ENCODE measurements at places on chromosomes 1 and 21.

- DNase-seq: no peak
These were observed 441.4 kb downstream of the RPS6KC1 start for GRCh38 chr1:213492161-213493041.

DNA sequence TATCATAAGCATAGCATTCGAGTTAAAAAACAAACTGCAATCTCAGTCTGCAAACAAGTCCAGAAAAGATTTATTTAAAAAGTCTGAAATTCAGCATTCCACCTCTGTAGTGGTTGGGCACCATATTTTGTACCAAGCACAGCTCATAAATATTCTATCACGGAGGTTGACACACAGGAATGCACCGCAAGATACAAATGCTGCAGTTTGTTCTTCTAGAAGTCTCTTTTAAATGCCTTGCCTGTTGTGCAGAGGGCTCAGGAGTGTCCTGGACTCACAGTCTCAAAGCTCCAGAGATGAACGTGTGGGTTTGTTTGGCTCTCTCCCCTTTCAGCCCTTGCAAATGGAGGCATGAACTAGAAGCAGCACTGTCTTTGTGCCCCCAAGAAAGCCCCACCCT lies 212.4 kb upstream of the USP24 start:
- no peak for DNase-seq

DNA sequence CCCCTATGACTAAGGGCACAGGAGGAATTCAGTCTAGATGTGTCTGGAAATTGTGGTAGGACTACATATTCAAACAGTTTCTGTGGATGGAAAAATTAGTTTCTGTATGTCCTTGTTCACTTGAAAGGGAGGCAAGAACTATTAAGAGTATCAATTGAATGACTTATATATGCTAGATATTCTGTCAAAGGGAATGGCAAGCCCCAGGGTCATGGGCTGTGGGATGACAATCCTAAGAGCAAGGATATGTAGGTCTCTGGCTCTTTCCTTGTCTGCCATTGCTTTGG lies 383.5 kb upstream of the B3GALT2 start:
- no peak for DNase-seq

- DNase-seq: no peak
These were observed 82.5 kb upstream of the MAP1LC3C start for GRCh38 chr1:242081446-242081845.

DNA sequence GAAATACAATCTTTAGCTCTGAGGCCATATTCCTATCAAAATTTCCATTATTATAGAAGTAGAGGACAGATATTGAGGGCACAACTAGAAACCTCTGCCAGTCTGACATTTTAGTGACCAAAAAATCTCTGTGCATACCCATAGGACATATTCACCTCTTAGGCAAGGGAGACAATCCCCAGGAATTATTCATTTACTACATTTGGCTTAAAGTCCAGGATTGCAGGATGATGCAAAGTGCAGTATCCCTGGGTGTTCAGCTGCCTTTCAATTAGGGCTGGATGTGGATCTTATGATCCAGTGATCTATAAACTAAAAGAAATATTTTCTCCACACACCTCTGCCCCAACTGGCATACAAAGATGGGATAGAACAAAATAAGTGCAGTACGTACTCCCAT lies 50.9 kb downstream of the PTGS2 start:
- no peak for DNase-seq

DNA sequence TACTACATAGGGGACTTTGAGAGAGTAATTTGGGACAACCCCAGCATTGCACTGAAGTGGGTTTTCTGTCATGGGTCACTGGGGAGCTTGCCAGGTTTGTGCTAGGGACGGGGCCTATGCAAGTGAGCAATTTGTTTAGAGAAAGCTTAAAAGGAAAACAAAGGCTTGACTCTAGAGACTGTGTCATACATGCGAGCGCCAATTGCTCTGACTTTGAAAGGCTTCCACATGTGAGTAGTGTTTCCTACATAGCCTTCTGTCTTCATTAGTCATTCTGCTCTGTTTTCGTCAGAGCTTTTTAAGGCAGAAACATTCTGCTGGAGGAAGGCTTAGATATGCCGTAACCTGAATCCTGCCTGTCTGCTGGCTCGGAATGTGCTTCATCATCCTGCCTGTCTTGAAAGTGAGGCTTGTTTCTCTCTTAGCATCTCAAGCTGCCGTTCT lies 28.4 kb downstream of the TRIM45 start:
- no peak for DNase-seq

GRCh38 chr1:9700340-9700739 lies 48.8 kb downstream of the PIK3CD start:
- DNase-seq: no peak

GRCh38 chr1:77768006-77768405 lies 8.4 kb upstream of the USP33 start:
- no peak for DNase-seq

DNA sequence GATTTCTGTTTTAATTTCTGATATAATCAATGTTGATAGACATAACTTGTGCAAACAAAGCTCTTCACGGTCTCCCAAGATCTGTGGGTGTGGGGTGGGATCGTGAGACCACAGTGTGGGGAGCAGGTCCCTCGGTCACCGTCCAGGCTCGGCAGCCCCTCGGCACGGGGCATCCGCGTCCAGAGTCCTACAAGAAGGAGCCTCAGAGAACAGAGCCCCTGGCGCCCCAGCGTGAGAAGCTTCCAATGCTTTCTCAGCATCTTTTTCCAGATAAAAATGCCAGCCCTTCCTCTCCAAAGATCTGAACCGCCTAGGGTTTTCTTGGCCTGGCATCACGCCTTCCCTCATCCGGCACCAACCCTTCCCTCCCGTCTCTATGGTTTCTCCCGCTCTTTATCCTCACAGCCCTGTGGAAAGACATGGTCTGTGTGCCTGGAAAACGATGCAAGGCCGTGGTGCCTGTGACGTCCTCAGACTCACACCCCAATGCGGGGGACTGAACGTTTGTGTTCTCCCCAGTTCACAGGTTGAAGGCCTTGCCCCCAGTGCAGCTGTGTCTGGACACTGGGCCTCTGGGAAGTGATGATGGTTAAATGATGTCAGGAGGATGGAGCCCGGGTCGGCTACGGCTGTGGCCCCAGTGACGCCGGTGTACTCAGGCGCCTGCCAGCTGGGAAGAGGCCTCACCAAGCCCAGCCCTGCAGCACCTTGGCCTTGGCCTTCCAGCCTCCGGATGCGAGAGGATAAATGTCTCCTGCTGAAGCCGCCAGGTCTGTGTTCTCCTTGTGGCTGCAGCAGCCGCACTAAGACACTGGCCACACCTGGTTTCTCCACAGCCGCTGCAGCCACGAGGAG lies 45.9 kb upstream of the COL6A2 start:
- DNase-seq: no peak

GRCh38 chr21:14405225-14405624 lies 22.3 kb upstream of the HSPA13 start:
- no peak for DNase-seq

- no peak for DNase-seq
These were observed 7.1 kb upstream of the DIRAS3 start for GRCh38 chr1:68057564-68057963.

GRCh38 chr1:109214695-109215623 lies 1.2 kb downstream of the SARS1 start:
- no peak for DNase-seq

DNA sequence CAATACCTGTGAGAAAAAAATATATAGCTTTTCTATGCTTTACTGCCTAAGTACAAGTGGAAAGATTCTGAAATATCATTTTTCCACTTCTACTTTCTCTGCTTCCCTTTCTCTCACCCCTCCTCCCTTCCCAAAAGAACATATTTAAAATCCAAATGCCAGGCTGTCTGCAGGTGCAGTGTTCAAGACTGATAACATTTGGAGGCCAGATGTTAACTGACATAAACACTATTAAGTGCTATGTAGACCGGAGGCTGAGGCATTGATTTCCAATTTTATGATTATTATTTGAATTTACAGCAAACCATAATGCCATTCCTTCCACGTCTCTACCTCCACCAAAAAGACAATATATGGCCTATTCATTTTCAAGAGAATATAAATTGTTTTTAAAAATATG lies 296.9 kb upstream of the SGIP1 start:
- DNase-seq: no peak

DNA sequence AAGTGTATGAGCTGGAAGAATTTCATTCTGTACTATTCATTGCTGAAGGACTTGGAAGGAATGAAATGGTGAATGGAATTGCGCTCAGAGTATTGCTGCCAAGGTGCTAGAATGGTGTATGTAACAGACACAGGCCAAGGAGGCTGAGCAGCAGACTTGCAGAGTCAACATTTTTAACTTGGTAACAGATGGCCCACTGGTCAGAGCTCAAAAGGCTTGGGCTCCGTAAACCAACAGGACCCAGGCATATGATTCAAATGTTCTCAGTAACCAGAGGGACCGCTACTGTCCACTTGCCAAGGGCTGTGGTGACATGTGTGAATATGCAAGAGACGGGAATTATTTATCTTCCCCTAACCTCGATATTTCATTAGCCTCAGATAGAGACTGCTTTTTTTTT lies 28.8 kb upstream of the PTGFRN start:
- DNase-seq: no peak

DNA sequence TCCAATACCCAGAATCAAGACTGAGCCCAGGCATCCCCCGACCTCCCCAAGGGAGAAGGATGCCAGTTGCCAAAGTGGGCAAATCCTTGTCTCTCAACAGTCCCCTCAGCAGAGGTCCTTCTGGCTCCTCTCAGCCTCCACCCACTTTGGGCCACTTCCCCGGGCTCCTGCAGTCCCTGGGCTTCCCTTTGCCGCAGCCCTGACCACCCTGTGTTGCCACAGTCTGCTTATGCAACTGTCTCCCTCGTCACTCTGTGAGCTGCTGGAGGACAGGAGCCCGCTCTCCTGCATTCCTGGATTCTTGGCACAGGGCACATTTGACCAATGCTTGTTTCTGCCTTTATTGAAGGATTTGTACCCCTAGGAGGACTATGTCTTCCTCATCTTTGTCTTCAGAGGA lies 2.9 kb upstream of the LRP8 start:
- DNase-seq: no peak

DNA sequence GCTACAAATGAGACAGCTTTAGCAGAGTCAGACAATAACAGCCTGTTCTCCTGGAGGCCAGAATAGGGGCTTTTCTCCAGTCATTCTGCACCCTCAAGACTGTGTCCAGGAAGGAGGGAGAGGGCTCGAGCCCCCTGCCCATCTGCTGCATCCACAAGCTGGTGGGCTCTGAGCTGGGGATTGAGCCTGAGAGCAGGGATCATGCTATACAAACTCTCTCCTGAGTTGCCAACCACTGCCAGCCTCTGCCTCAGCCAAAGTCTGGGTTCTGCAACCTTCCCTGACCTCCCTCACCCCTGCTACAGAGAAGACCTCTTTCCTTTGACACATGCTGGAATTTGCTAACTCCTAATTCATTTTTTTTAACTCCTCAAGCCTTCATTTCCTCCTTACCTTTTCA lies 14.8 kb upstream of the PPM1J start:
- no peak for DNase-seq

DNA sequence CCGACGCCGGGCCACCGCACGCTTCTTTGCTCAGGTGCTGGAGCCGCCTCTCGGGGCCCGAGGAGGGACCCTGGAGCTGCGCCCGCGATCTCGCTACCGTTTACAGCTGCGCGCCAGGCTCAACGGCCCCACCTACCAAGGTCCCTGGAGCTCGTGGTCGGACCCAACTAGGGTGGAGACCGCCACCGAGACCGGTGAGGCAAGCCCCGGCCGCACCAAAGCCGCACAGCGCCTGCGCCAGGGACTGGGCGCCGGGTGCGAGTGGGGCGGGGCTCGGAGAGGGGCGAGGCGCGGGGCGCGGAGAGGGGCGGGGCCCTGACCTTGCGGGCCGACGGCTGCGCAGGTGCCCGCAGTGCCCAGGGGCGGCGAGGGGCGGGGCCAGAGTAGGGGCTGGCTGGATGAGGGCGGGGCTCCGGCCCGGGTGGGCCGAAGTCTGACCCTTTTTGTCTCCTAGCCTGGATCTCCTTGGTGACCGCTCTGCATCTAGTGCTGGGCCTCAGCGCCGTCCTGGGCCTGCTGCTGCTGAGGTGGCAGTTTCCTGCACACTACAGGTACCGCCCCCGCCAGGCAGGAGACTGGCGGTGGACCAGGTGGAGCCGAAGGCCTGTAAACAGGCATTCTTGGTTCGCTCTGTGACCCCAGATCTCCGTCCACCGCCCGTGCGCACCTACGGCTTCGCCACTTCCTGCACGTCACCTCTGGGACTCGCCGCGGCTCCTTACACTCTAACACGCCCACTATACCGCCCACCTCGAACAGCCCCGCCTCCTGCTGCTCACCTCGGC lies 9.8 kb upstream of the CDC20 start:
- DNase-seq: no peak

- DNase-seq: no peak
These were observed 166.1 kb upstream of the HMGB4 start for GRCh38 chr1:33697816-33698215.

- no peak for DNase-seq
These were observed 45.9 kb downstream of the ARHGEF10L start for GRCh38 chr1:17585266-17585987.

DNA sequence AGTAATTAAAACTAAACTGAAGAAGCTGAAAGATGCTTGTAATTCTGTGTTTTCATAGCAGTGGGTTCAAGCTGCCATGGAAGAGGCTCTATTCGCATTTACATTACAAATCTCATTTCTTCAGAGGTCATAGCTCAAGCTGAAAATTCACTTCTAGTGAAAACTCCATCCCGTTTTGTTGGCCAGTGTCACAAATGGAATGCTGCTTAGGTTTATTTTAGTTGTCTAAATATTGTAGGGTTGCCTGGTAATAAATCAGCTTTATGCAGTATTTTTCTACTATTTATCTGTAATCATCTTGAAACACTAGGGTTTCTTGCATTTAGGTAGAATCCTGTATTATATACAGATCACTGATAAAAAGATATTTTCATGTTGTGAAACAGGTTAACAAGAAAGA lies 240.6 kb downstream of the PTBP2 start:
- DNase-seq: no peak

DNA sequence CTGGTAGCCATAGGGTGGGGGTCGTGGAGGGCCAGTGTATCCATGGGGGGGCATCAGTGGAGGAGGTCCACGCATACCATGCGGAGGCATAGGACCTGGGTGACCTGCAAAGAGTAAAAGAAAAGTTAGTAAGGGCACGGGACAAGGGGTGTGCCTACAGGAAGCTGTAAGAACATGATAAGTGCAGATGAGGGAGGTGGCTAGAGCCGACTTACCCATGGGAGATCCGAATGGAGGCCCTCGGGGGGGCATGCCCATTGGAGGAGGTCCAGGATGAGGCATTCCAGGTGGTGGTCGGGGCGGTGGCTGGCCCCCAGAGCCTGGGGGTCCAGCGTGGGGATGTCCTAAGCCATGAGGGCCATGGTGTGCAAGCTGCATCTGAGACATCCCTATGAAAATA lies 4.0 kb downstream of the SF3B4 start:
- DNase-seq: no peak

GRCh38 chr1:212671342-212672031 lies 28.2 kb downstream of the BATF3 start:
- DNase-seq: no peak

DNA sequence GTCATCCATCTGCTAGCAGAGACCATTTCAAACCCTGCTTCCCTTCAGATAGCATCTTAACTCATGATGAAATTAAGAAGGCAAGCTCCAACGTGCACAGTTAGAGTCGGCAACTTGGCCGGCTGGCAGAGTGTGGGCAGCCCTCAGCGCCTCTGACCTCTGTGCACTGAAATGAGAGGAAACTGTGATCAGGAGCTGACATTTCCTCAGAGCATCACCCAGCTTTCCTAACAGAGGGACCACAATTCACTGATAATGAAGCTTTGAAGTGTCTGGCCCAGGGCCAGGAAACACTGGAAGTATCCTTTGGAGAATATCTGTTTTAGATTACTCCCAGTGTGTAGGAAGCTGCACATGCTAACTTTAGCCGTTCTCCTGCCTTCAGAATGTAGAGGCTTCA lies 145.0 kb upstream of the ZC3H11B start:
- DNase-seq: no peak
